ENCODE measurements at places on chromosomes 16 and 17.

DNA sequence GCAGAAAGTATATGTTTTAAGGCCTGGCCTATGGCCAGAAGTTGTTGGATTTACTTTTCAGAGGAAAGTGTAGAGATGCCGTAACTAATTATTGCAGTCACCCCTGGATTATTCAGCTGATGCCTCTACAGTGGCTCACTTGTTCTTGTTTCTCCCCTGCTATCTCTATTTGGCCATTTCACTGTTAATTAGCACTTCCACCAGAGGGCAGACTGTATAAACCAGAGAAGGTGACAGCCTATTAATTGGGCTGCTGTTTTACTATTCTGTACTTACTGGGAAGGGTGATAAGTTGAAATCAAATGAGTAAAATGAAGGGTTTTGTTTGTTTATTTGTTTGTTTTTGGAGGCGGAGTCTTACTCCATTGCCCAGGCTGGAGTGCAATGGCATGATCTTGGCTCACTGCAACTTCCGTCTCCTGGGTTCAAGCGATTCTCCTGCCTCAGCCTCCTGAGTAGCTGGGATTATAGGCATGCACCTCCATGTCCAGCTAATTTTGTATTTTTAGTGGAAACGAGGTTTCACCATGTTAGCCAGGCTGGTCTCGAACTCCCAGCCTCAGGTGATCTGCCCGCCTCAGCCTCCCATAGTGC, 66.0 kb downstream of the CDK12 start:
- no peak for DNase-seq

- DNase-seq: no peak
Observed at GRCh38 chr17:8055851-8056231, 17.0 kb downstream of the ALOX15B start.

- no peak for DNase-seq
Observed at GRCh38 chr16:58010886-58011285, 9.7 kb downstream of the USB1 start.

GRCh38 chr17:4127555-4127954, 15.3 kb downstream of the ZZEF1 start:
- DNase-seq: no peak

- no peak for DNase-seq
Observed at GRCh38 chr17:33330877-33331276, 37.8 kb upstream of the ASIC2 start.

DNA sequence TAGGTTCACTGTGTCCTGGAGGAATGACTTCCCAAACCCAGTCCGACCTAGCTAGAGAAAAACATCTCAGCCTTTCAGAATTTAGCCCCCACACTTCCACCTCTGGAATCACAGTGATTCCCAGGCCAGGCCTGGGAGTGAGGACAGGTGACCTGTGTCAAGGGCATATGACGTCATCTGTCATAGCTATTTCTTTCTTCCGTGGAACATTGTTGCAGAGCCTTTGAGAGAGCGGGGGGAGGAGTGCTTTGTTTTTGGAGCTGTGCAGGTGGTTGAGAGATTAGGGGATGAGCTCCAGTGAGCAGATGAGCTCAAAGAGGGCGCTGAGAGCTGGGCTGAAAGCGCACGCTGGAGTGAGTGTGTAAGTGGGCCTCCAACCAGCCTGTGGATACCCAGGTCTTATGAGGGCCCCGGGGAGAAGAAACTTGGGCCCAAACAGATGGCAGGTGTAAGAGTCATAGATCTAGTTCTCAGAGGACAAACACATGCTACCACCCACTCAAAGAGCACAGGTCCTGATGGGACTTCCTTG, 344.8 kb downstream of the SNX29 start:
- DNase-seq: no peak

DNA sequence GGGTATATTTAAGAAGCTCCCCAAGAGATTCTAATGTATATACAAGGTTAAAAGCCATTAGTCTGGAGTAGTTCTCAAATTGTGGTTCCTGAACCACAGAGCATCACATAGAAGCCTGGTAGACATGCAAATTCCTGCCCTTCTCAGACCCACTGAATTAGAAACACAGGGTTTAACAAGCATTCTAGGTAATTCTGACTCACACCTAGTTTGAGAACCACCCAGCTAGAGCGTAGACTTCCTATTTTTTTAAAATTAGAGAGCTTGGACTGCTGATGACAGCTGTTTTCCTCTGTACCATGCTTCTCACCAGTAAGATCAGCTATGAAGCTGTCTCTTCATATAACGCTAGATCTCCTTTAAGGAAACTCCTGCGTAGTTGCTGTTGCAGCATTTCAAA, 50.6 kb downstream of the HS3ST3B1 start:
- no peak for DNase-seq

All from stimulated activated CD4-positive, alpha-beta T cell treated with anti-CD3 and anti-CD28 coated beads, Interleukin-4, amount 100 ng/mL, for 4 hours (primary cell).